ENCODE measurements at places on chromosomes 5 and 9. TPM values are rescaled to one million over a fixed set of nuclear protein-coding genes. Genes with fewer than 3 reads are reported as not detected.

- no peak for DNase-seq
Observed at GRCh38 chr5:40654377-40654991, 25.2 kb upstream of the PTGER4 start.

DNA sequence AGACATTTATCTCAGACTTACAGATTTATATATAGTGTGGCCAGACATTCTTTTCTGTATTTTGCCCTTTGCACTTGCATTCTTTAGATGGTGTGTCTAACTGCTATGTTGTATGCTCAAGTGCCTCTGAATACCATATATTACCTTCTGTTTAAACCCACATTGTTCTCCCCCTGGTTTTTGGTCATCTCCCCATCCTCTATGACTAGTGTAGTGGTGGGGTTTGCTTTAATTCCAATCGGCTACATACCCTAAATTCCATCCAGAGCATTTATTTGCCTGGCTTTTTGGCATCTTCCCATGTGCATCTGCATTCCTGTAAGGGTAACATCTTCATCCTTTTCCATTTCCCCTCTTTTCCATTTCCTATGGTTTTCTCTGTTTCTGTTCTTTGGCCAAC is 271.0 kb upstream of the SLC30A5 start:
- DNase-seq, result no peak

GRCh38 chr9:122223435-122223834 is 5.3 kb downstream of the LHX6 start:
- DNase-seq, result no peak

DNA sequence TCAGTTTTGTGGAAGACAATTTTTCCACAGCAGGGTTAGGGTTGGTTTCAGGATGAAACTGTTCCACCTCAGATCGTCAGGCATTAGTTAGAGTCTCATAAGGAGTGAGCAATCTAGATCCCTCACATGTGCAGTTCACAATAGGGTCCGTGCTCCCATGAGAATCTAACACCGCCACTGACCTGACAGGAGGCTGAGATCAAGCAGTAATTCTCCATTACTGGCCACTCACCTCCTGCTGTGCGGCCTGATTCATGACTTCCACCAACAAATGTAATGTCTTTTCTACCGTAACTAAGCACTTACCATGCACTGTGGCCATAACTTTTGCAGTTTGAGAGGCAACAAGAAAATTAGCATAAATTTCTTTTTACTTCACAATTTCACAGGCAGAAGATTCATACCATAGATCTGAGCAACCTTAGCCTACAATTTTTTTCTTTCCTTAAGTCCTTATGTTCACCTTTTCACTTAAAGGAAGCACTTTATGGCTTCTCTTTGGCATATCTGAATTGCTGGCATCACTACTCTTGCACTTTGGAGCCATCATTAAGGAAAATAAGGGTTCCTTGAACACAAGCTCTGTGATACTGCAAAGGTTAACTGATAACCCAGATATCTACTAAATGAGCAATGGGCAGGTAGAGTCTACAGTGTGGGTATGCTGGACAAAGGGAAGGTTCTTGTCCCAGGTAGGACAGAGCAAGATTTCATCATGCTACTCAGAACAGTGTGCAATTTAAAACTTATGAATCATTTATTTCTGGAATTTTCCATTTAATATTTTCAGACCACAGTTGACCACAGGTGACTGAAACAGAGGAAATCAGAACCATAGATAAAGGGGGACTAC is 83.0 kb upstream of the IFNK start:
- DNase-seq, result no peak

DNA sequence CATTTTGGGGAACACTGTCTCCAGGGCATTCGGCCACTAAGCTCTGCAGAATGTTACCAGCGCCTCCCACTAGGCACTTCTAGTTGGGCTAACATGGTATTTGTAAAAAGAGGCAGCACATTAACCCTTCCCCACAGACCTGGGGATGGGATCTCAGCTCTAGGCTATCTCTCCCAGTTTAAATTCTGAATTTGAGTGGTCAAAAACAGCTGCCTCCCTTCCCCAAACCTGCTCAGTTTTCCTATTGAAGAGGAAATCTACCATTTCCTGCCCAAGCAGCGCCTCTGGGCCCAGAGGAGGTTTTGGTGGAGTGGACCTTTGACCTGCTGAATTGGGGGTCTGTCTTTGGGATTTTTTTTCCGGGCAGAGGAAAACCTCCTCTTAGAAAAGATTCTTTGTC is 53.2 kb downstream of the ENC1 start:
- DNase-seq, result no peak

DNA sequence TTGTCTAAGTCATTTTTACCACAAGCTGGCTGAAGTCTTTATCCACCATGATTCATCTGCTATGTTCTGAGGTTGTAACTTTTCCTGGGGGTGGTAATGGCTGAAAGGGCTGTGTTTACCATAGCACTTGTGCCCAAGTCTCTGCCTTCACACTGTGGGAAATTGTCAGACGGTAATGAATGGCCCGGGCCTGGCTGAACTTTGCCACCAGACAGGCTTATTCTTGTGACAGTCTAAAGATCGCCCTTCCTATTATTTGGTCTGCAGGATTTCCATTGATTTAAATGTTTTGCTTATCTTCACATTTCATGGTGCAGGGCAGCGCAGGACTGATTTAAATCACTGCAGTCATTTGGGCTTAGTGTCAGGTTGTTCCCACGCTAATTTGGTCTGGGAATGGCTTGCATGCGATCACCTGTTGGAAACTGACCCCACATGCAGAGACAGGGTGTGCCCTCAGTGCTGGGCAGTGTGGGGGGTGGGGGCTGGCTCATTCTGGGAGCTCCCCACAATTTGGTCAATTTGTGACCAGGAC is 109.3 kb upstream of the ICE1 start:
- DNase-seq, result no peak

- no peak for DNase-seq
Observed at GRCh38 chr5:114176356-114176755, 185.5 kb upstream of the KCNN2 start.

GRCh38 chr5:78760366-78760765 is 111.8 kb upstream of the LHFPL2 start:
- no peak for DNase-seq

GRCh38 chr5:68047035-68047434 is 168.5 kb upstream of the PIK3R1 start:
- no peak for DNase-seq

DNA sequence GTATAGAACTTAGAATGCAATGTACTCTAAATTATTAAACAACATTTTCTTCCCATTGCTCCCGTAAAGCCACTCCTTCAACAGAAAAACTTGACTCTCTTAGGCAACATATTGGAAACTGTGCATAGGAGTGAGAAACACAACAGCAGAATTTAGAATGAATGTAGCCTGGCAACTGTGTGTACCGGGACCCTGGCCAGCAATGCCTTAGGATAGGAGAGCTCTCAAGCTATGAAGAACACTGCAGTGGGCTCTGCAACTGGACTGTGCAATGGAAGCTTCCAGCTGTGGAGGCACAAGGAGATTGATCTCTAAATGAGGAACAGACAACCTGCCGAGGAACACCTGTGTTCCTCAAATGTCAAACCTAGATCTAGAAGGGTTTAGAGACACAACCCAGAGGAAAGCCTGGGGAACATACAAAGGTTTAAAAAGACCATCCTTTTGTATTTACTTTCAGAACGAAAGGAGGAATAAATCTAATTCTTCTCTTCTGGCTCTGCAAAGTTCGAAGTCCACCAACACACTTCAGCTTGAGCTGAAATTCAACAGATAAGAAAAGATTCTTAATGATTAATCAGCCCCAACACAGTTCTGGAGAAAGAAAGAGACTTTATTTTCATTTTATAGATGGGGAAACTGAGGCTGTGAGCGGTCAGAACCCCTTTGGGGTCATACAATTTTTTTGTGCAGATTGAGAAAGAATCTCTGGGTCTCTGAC is 51.5 kb upstream of the ARL15 start:
- DNase-seq, result no peak

DNA sequence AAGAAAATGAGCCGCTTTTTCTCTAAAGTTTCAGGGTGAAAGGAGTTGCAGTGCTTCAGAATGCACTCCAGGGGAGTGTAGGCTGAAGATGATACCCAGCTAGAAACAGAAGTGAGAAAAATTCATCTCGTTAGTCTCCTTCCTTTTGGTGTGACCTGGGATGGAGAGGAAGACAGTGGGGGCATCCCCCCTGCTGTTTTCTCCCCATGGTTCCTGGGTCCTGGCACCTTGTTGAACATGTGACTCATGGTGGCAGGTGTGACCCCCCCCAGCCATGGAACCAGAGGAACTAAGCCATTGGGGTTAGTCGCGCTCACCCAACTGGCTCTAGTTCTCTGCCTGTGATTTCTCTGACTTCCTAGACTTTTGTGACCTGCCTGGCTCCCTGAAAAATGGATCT is 424.6 kb downstream of the CSNK1G3 start:
- no peak for DNase-seq

GRCh38 chr5:61866930-61867329 is 439.1 kb upstream of the KIF2A start:
- DNase-seq, result no peak

- no peak for DNase-seq
Observed at GRCh38 chr5:165894916-165895315, 2389.5 kb downstream of the MAT2B start.

GRCh38 chr5:135110785-135111596 is 77.0 kb upstream of the PITX1 start:
- no peak for DNase-seq

GRCh38 chr5:107470295-107470582 is 200.5 kb downstream of the EFNA5 start:
- DNase-seq, result no peak

- peak; percentile 43 for DNase-seq
Observed at GRCh38 chr5:181045316-181045715, 5.2 kb downstream of the BTNL9 start.

DNA sequence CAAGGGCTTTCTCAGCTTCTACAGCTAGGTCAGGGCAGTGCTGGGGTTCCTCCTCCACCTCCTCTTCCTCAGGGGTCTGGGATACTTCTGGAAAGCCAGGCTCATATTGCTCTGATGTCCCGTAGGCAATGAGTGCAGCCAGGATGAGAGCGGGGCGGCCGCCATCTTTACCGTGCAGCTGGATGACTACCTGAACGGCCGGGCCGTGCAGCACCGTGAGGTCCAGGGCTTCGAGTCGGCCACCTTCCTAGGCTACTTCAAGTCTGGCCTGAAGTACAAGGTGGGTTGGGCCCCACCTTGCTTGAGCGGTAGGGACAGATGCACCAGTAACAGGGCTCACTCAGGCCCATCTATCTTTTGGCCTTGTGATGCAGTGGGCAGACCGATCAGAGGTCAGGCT is 34.8 kb downstream of the GSN start:
- DNase-seq, result no peak

- DNase-seq, result no peak
Observed at GRCh38 chr5:38369692-38370091, 111.3 kb downstream of the EGFLAM start.

- peak; percentile 37 for DNase-seq
Observed at GRCh38 chr5:172505845-172506244, 51.5 kb upstream of the SH3PXD2B start.

DNA sequence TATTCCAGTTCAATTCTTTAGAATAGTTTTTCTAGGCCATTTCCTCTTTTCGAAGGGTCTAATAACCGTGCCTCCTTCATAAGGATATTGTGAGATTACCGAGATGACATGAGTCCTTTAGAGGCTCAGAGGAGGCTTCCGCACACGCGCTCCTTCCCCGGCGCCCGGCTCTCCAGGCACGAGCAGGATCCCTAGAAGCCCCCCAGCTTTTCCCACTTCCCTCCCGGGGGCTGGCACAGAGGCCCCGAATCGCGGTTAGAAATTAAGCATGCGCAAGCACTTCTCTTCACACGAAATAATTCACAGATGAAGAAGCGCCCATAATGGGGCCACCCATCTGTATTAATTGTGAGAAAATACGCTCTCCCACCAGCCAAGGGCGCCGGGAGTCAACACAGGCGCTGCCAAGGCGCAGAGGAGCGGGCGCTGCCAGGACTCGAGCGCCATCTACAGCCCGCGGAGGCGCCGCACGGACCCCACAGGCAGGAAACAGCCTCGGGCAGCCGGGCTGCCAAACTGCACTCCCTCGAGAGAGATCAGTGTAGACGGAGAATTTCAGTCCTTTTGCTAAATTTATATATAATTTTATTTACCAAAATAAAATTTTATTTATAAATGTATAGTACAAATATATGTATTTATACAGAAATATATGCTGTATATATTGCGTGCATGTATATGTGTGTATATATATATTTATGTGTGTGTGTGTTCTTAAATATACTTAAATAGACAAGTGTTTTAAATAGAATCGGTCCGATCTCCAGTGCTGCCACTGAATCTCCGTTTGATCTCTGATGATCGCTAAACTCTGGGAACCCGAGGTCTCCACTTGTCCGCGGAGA is 258.1 kb upstream of the NFIL3 start:
- DNase-seq, result no peak

GRCh38 chr5:176853151-176853778 is 42.9 kb downstream of the UNC5A start:
- no peak for DNase-seq

GRCh38 chr9:130898552-130898852 is 1.9 kb upstream of the QRFP start:
- DNase-seq, result no peak

GRCh38 chr5:5188376-5189050 is 48.4 kb downstream of the ADAMTS16 start:
- DNase-seq, result no peak

DNA sequence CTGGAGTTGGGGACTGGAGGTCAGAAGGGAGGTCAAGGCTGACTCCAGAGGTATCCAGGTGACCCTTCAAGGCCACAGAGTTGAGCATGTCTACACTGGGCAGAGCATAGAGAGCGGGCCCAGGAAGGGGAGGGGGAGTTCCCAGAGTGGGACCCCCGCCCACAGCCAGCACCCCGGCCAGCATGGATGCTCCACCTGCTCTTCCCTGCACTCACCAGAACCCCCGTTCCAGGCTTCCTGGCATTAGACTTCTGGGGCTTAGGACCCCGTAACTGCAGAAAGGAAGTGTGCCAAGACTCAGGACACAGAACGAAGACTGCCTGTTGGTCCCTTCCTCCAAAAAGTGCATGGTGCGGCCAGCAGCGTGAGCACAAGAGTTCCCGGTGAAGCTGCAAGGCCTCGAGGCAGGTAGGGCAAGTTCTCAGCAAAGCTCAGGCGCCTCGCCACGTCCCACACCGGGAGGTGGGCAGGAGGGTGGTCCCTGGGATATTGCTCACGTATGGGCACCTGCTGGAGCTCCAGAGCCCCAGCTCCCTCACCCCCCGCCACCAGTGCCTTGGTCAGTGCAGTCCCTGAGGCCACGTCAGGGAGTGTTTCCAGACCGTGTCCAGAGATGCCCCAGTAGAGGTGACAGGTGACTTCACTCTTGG is 13.8 kb downstream of the ABO start:
- no peak for DNase-seq

DNA sequence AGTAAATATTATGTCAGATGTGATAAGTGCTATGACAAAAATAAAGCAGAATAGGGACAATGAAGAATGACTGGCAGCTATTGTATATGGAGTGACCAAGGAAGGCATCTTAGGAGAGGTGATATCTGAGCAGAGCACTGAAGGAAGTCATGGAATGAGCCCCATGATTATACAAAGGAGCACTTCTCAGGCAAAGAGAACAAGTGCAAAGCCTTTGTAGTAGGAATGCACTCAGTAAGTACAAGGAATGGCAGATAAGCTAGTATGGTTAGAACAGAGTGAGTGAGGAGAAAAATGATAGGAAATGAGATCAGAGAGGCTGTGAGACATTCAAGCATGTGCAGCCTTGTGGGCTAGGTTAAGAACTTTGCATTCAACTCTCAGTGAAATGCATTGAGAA is 214.8 kb downstream of the LURAP1L start:
- DNase-seq, result no peak

The SPINK4 gene
- not detected for total RNA-seq

The PHYHD1 gene
- total RNA-seq, result 13.6 TPM

The PLEKHG4B gene
- not detected for total RNA-seq

The OR13C4 gene
- total RNA-seq, result not detected

The PROB1 gene
- total RNA-seq, result 2.1 TPM

The PFN3 gene
- not detected for total RNA-seq

The RASEF gene
- 0.06 TPM for total RNA-seq

The PCDHGB5 gene
- total RNA-seq, result 5.9 TPM

The IFNA13 gene
- total RNA-seq, result not detected

Measured in mesenteric fat pad (tissue), 1 donor.